ENCODE measurements at places on chromosomes 3 and 15. TPM values are rescaled to one million over a fixed set of nuclear protein-coding genes. Genes with fewer than 3 reads are reported as not detected.

Gene C3orf49
- total RNA-seq, result not detected

Gene CACNA2D2
- total RNA-seq, result 5.9 TPM

Gene CPN2
- total RNA-seq, result 0.21 TPM

Gene GOLGA8M
- total RNA-seq, result not detected

Gene RLBP1
- total RNA-seq, result not detected

Gene ITPKA
- 0.07 TPM for total RNA-seq

Gene WDR49
- 0.35 TPM for total RNA-seq

Gene TM4SF18
- 2.6 TPM for total RNA-seq

Gene GLT8D1
- 48.2 TPM for total RNA-seq

Gene ECT2
- total RNA-seq, result 117 TPM

DNA sequence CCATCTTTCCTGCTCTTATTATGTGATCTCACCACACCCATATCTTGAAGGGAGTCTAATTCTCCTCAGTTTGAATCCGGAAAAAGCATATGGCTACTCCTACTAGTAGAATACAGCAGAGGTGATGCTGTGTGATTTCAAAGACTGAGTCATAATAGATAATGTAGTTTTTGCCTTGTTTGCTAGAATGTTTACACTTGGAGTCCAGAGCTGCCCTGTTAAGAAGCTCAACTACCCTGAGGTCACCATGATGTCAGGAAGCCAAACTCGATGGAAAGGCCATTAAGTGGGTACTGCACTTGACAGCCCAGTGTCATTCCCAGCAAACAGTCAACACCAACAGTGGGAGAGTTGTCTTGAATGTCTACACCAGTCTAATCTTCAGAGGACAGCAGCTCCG is 56.9 kb downstream of the CD200R1L start:
- DNase-seq, result no peak

DNA sequence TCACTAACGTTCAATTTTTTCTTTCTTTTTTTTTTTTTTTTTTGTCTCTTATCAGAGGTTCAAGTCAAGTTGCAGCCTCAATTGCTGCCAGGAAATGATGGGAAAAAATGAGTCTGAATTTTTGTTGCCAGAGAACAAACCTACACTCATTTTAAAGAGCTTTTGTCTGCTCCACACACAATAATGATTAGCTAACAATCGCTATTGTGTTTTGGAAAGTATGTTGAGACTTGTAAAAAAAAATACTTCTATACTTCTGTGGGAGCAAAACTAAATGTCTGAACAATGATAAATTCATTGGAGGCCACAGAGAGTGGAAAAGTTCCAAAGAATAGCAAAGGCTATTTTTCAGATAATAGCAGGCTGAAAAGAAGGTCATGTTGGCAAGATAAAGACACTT is 176.3 kb upstream of the LMCD1 start:
- no peak for DNase-seq

GRCh38 chr3:136772709-136773108 is 20.5 kb upstream of the STAG1 start:
- no peak for DNase-seq

- DNase-seq, result no peak
Measured at GRCh38 chr15:42832576-42832975, 88.0 kb downstream of the TTBK2 start.

DNA sequence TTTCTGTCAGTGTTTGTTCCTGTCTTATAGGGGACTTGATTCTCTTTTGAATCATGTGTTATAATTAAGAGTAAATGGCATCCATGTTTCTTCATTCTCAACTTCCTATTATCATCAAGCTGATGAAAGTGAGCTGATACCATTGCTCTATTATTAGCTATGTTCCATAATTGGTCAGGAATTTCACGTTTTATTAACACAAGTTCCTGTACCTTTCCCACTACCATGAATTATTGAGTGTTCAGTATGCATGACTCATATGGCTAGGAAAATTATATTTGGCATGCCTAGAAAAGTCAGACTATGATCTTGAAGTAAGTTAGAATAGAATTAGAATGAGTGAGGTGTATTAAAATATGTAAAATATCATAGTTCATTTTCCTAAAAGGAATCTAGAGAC is 278.9 kb upstream of the LRRC3B start:
- DNase-seq, result no peak

DNA sequence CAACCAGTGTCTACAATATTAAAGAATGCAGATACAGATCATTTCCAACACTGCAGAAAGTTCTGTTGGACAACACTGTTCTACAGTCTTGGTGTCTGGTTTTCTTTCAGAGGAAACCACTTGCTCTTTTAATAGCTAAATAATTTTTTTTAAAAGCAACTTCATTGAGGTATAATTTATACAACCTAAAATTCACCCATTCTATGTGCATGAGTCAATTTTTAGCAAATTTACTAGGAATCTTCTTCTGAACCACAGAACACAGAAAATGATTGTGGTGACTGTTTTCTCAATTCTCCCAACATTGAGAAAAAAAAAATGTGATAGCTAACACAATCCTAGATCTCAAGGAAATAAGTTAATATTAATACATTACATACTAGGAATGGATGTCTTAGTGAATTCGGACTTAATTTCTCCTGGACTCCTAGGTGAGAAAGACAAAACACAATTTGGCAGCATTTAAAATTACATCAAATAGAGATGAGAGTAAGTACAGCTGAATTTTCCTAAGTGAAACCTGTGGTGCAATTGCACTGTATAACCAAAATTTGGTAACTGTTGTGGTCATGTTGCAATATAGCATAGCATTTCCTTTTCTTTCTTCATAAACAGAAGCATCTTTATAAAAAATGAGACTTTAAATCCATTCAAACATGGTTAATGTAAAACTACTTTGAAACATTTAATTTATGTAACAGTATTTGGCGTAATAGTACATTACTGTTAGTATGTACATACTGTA is 15.3 kb upstream of the PLCL2 start:
- DNase-seq, result no peak

DNA sequence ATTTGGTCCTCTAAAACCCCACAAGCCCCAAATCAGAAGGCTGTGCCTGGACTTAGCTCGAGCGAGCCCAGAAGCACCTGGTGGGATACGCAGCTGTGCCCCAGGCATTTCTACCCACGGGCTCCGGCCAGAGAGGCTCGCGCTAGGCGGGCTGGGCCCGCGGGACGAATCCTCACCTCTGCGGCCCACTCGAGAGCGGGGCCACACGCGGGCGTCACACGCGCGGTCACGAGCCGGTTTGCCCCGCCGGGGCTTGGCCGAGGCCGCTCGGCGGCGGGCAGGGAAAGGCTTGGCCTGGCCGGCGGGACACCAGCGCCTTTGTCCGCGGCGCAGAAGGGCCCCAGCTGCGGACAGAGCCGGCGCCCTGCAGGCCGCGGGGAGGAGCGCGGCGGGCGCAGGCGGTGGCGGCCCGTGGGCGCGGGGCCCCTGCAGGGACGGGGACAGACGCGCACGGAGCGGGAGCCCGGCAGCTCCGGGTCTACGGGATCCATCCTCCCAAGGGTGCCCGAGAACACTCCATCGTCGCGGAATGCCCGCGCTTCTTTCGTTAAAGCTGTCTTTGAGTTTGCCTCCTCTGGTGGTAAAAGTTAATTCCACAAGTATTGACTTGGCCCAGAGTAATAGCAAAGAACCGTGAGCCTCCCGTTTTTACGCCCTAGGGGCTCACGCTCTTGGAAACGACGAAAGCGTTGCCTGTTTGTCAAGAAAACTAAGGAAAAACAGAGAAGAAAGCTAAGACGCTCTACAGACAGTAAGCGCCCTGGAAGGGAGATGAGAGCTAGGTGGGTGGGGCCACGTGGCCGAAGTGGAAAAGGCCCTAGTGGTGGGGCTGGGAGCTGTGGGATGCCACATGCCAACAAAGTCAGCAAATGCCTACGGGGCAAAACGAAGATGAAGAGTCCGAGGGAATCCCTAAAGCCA is 26.4 kb downstream of the TYRO3 start:
- peak; percentile 83 for DNase-seq

GRCh38 chr15:45091161-45091560 is 22.8 kb downstream of the DUOX2 start:
- no peak for DNase-seq

DNA sequence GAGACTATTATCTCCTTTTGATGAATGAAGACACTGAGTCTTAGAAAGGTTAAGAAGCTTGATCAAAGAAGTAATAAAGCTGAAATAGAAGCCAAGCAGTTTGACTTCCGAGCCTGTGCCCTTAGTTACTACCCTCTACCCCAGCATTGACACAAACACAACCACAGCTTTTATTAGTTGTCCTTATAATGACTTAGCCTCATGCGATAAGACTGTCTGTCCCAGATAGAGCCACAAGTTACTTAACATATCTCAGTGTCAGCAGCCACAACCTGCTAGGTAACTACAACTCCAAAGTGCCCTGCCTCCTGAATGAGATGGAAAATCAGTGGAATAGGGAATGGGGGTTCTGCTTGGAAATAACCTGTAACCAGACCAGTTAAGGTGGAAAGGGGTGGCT is 781.6 kb upstream of the CFAP20DC start:
- no peak for DNase-seq

GRCh38 chr3:14539384-14539741 is 779 bp downstream of the GRIP2 start:
- no peak for DNase-seq

GRCh38 chr3:156513619-156514018 is 41.3 kb downstream of the SSR3 start:
- DNase-seq, result no peak

DNA sequence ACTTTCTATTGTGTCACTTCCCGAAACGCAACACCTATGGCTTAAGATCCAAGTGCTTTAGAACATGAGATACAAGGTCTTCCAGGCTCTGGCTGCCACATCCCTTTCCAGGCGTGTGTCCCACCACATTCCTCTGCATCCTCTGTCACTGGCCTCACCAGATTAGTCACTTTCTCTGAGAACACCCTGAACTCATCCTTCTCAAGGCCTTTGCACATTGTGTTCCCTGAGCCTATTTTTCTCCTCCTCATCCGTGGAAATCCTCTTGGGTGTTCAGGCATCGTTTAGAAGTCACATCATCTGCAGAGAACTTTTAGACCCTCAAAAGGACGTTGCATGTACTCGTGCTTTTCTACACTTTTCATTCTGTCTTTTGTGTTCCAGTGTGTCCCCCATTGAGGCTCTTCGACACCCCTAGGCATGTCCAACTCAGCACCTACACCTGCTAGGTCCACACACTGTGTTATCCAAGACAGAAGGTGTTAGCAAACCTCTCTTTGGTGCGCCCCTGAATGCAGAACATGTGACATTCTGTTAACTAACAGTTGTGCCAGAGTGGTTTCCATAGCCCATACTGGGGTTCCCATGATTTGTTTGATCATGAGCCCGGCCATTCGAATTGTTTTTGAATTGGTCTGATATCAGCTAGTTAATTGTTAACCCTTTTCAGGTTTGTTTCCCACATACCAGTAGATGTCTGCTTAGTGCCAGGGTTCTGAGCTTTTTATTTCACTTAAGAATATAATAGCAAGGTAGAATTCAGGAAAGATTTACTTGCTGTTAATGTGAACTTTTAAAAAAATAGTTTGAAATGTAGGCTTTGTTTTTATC is 67.2 kb downstream of the LPP start:
- no peak for DNase-seq

- DNase-seq, result no peak
Measured at GRCh38 chr3:115913069-115913686, 289.9 kb downstream of the GAP43 start.

DNA sequence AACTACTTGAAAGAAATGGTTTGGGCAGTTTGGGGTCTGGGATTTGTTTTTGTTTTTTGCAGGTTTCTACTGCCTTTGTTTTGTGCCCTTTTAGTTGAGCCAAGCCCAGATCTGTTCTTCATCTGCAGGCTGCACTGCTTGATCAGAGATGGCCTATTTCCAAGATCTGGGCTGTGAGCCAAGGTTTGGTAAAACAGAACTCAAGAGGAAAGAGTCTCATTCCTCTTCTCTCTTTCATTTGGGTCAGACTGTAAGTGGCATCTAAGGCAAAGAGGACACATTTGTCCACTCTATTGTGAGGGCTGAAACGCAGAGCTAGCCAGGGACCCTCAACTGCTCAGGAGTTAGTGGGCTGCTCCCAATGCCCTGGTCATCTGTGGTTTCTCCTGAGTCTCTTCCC is 104.4 kb upstream of the UBE3A start:
- DNase-seq, result no peak

DNA sequence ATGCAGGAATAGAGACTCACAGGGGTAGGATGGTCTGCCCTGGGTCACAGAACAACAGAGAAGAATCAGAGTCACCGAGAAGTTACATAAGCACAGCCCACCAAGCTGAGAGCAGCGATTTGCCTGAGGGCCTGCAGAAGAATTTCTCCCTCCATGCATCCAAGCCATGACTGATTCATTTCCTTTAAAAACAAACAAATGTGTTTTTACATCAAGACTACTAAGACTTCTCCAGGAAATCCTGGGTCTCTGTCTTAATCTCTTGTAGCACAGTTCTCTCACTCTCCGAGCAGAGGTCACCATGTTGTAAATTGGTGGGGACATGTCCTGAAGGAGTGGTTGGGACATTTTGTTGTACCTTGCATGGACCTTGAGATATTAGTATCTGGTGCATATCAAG is 159.8 kb downstream of the THSD4 start:
- DNase-seq, result no peak

- no peak for DNase-seq
Measured at GRCh38 chr3:110542552-110543150, 529.0 kb upstream of the NECTIN3 start.

GRCh38 chr3:56309465-56309864 is 158.8 kb downstream of the ERC2 start:
- no peak for DNase-seq

GRCh38 chr15:27058939-27059338 is 88.0 kb downstream of the GABRG3 start:
- no peak for DNase-seq

DNA sequence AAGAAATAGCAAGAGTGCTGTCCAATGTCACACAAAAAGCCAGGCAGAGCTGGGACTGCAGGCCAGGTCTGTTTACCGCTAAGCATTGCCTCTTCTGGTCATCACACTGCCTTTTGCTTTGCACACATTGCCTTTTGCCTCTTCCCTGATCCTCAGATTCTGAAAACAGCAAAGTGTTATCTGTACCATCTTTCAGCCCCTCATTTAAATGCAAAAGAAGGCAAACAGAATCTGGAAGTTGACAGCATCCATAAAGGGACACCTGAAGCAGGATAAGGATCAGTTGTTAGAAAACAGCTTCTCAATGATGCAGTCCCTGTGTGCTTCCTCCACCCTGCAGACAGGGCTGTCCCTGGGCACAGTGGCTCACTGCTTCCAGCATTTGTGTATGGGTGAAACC is 106.7 kb upstream of the RAD18 start:
- DNase-seq, result no peak

- no peak for DNase-seq
Measured at GRCh38 chr3:152556731-152557254, 278.1 kb upstream of the P2RY1 start.

GRCh38 chr3:39668420-39668819 is 141.0 kb upstream of the MYRIP start:
- no peak for DNase-seq

GRCh38 chr3:165466856-165467255 is 270.7 kb upstream of the SLITRK3 start:
- no peak for DNase-seq

DNA sequence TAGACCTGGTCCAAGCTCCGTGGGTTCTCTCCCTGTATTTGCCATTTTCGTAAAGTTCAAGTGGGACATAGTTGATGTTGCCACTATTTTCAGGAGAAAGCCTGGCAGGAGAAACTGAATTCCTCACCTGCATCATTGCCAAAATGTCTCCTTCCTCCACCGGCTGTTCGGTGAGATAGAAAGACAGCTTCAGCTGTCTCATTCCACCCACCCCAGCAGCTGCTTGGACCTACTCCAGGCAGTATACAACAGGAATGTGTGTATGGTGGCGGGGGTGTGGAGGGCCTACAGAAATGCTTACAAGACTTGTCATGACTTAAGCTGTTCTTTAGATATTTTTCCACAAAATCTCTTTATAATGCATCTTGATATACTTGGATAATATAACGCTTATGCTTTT is 132.7 kb upstream of the RAP2B start:
- DNase-seq, result no peak

All from H7 (cell line).